CD4-positive, alpha-beta T cell treated with Interleukin-6 for 4 hours (primary cell): ENCODE measurements at places on chromosomes 4 and X.

GRCh38 chrX:149916745-149917392, 12.5 kb upstream of the HSFX4 start:
- DNase-seq, result no peak

DNA sequence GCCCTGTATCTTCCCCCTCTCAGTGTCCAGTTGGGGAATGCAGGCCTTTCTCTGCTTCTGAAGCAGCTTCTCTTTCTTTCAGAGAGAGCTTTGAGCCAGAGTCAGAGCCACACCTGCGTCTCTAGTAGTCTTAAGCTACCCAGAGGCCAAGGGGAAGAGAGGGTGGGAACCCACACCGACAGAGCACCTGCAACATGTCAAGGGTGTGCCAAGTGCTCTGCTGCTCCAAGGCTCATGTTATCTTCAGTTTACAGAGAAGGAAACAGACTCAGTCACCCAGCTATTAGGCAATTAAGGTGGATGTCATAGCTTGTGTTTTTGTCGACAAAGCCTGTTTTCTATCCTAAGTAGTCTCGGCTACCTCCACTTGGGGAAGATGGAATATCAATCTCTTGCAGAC, 22.7 kb upstream of the RNF212 start:
- peak; percentile 25 for DNase-seq

DNA sequence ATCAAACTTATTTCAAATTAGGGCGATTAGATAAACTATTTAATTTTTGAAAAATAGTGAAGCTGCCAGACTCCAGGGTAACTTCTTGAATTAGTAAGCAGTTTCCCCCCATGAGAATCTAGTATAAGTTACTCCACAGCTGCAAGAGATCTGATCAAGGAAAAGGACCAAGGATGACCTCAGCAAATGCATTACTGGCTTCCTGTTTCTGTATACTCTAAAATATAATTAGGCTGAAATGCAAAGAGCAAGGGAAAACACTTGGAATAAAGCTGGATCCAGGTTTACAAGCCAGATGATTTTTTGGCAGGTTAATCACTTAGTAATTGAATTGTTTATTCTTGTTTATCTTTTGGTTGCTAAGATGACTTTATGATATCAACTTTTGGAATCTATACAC, 13.4 kb upstream of the P2RY10 start:
- DNase-seq, result no peak

DNA sequence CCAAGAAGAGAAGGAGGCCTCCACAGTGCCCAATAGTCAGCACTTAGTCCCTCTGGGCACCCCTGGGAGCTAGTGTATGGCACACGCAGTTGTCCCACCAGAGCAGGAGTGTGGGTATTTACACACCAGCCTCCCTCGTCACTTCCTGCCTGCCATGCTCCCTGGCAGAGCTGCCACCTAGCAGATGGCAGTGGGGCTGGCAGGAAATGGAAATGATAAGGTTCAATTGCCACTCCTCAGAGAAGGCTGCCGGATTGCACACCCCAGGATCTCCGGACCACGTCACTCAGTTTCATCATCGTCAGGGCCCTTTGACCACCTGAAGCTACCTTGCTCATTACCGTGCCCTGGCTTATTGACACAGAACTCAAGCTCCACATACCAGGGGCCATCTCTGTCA, 173.3 kb upstream of the PSAPL1 start:
- DNase-seq, result no peak

- no peak for DNase-seq
Observed at GRCh38 chr4:42445038-42445437, 47.8 kb downstream of the SHISA3 start.

- DNase-seq, result no peak
Observed at GRCh38 chr4:41719417-41719816, 29.1 kb downstream of the PHOX2B start.

GRCh38 chr4:179415847-179416223, 1973.6 kb upstream of the AGA start:
- DNase-seq, result no peak
